NCI-H187 (cell line): ENCODE measurements at places on chromosomes 7 and 10.

GRCh38 chr10:112977426-112977898 is 27.4 kb downstream of the TCF7L2 start:
- peak; percentile 17 for DNase-seq

- no peak for DNase-seq
Observed at GRCh38 chr10:24866604-24867583, 85.5 kb downstream of the PRTFDC1 start.

GRCh38 chr7:113912876-113913275 is 5.9 kb downstream of the PPP1R3A start:
- DNase-seq, result no peak

DNA sequence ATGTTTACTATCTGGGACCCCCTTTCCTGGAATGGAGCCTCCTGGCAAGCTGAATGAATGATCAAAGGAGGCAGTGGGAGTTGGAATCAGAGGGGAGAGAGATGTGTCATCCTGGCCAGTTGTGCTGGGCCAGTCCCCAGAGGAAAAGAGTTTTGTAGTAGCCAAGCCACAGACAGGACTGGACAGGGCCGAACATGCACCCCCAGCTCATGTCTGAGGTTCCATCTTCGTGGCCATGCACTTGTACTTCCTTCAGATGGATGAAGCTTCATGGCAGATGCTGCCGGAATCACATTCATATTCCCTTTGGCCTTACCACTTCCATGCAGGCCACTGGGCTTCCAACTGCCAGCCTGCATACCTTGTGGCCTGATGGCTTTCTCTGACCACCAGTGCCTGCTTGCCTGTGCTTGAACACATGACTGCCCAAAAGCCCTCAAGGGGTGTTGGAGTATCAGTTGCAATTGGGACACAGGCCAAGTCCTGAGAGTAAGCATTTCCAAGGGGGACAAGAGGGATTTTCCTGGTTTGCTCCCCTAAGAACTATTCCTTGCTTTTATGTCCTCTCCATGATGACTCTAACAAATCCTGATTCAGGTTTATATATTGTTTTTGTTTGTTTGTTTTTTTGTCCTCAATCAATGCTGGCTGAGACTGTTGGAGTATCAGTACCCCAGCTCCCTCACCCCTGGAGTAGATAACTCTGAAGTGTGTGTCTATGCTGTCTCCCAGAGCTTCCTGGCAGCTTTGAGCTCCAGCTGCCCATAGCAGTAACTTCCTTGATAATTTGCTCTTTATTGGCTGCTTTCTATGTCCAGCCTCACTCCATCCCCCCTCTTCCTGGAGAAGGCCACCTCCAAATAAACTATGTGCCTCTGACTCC is 63.6 kb downstream of the TMEM130 start:
- no peak for DNase-seq

GRCh38 chr10:71714031-71714410 is 5.6 kb downstream of the C10orf105 start:
- DNase-seq, result no peak

- DNase-seq, result peak; percentile 86
Observed at GRCh38 chr7:127751490-127752448, 99.8 kb downstream of the SND1 start.

DNA sequence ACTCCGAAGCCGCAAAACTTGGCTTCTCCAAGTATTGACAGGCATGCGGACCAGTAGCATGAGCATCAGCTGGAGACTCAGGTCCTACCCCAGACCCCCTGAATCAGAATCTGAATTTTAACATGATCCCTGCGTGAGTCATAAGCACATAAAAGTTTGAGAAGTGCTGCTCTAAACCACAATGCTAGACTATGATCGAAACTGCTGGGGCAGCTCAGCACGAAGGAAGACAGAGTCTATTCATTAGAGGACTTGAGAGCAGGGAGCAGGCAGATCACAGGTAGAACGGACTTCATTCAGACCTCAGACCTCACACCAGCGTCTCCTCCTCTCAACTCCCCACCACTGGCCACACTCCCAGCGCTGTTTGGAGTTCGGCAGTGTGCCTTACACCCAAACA is 16.9 kb downstream of the CAMK2G start:
- DNase-seq, result no peak

DNA sequence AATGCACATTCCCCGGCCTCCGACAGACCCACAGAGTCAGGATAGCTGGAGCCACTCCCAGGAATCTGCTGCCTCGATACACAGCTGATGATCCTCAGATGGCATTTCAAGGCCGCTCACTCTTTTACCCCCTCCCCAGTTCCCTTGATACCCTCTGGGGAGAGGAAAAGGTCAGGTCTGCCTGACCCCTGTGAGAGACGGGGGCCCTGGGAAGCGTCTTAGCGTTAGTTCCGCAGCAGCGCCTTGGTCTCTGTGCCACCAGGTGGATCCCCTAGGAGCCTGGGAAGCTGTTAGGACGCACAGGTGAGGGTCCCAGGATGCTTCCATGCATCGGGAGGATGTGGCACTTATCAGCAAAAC is 420.5 kb upstream of the FOXK1 start:
- DNase-seq, result no peak

DNA sequence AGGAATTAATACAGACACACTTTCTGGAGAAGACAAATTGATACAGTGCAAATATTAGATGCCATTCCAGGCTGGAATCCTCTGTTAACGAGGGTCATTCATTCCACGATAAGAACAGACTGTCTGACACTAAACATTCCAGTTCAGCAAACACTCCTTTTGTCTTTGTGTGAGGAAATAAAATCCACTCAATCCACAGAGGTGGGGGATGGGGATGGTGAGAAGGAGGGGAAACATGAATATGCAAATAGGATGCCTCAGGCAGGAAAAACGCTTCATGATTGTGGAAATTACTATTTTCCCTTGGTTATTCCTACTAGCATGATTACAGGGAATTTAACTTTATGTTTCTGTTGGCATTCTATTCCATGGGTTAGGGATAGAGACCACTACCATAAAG is 196.9 kb upstream of the CDCA7L start:
- no peak for DNase-seq

GRCh38 chr10:80333983-80334382 is 22.6 kb downstream of the DYDC1 start:
- DNase-seq, result no peak

DNA sequence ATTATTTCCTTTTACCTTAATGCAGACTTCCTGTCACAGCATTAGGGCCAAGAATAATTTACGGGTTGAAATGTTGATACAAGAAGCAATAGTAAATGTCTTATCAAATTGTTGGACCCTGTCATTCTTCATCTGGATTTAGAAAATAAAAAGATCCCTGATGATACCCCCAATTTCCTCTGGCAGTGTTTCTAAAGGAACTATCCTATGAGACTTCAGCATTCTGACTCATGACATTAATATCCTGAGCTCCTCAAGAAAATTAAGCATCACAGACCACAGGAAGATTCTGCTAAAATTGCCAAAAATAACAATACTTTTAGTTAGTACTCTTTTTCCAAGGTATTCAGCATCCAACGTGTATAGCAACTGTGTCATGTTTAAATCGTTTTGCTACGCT is 490.5 kb upstream of the ANKRD30A start:
- no peak for DNase-seq

DNA sequence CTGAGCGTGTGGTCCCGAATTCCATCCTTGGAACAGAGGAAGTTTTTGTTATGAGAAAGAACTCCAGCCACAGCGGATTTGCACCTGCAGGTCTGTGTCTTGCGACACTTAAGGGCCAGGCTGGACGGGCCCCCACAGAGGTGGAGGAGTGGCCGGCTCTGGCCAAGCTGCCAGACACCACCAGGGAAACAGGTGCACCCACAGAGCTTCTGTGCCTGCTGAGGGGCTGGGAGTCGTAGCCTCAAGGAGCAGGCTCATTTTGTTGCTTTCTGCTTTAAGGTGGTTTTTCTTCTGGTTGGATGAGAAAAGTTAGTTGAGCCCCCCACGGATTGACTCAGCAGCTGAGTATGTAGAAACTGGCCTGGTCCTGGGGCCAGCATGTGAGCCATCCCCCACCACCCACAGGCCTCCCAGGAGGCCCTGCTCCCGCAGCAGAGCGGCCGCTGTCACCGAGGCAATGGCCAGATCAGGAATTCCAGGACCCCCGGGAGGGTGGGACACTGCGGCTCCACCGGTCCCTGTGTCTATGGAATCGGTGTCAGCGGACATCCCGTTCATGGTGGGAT is 41.9 kb downstream of the NKX6-2 start:
- no peak for DNase-seq

DNA sequence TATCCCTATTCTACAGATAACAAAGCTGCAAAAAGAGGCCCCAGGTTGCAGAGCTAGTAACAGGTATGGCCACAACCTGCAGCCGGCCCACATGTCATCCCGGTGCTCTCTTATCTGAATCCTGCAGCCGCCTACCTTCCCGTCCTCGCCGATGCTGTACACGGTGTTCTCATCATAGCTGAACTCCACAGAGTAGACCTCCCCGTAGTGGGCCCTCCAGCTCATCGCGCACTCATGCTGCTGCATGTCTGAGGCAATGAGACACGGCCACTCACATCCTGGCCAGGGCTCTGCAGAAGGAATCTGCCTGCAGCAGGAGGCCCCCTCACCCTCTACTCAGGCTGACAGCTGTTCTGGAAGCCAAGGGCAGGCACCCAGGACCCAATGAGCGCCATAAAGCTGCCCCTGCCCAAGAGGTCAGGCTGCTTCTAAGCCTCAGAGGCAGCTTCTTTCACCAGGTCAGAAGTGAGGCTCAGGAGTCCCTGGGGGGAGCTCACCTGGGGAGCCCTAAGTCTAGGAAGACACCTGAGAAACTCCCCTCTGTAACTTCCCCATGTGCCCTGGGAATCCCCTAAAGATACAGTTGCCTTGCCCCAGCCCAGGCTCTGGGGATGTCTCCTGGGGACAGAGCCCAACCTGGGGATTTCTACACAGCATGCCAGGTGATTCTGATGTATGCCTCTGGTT is 17.9 kb upstream of the CYREN start:
- DNase-seq, result no peak

DNA sequence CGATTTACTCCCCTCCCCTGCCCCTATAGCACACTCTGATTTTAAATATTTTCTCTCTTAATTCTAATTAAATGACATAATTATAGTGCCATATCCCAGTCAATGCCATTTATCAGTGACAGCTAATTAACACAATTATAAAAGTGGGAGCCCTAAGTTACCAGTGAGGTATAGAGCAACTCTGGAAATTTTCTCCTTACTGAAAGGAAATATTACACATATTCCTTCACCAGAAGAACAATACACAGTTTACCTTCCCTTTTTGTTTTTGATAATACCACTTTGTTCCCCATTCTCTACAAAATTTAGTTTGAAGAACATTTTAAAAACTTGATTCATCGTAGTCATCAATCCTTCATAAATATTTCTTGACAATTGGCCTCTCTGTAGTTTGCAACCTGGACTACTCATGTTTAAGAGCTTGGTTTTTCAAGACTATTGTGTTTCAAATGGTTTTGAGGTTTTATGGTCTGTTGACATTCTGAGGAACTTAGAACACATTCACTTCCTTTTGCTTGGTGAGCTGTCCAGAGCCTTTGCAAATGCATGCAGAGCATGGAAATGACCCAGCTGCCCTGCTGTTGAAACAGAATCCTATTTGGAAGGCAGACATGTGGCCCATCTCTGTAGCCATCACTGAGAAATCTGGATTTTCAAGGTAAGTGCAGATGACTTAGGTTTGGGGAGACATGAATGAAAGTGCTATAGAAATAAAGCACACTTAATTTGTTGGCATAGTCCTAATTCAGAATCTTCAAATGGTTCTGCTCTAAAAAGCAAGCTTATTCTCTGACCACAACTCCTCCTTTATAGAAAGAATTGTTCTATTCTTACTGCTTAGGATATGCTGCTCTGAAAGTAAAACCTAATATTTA is at the start of gene GPR141:
TSS of gene GPR141 (plus strand) at position 521 of the 875 bp plus-strand sequence. CDS start 56,628 bp downstream, outside the sequence.
- peak; percentile 36 for DNase-seq

GRCh38 chr10:92573091-92573797 is 649 bp downstream of the IDE start:
- no peak for DNase-seq

GRCh38 chr7:123637878-123638277 is 17.8 kb upstream of the LMOD2 start:
- DNase-seq, result no peak

- DNase-seq, result no peak
Observed at GRCh38 chr7:121369462-121369861, 26.6 kb downstream of the FAM3C start.

DNA sequence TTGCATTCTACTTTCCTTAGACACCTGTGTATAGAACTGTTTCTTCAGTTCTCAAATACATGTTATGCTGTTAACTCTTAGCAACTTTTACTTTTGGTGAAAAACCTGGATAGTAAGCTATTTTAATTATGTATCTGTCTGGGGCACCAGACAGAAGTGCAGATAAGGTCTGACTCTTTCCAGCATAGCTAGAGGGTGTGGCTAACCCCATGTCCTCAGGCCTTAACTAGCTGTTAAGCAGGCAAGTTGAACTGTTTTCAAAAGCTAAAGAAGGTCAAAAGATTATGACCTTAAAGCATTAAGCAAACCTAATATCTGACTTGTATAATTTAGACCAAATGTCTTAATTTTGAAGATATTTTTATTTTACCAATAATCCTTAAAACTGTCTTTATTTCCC is 45.1 kb upstream of the INHBA start:
- DNase-seq, result no peak

DNA sequence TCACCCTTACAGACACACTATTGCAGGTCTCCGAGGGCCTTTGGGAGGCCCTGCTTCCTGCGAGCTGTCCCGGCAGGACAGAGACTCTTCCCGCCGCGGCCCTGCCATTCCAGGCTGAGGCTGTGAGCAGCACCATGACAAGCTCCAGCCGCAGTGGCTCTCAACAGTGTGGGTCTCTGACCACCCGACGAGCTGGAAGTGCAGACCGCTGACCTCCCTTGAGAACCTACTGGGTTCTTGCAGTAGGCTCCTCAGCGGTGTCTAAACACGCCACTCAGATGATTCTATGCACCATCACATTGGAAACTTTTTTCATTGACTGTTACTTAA is 303.4 kb downstream of the WDR37 start:
- no peak for DNase-seq

GRCh38 chr10:19468413-19468812 is 347.8 kb upstream of the PLXDC2 start:
- no peak for DNase-seq

DNA sequence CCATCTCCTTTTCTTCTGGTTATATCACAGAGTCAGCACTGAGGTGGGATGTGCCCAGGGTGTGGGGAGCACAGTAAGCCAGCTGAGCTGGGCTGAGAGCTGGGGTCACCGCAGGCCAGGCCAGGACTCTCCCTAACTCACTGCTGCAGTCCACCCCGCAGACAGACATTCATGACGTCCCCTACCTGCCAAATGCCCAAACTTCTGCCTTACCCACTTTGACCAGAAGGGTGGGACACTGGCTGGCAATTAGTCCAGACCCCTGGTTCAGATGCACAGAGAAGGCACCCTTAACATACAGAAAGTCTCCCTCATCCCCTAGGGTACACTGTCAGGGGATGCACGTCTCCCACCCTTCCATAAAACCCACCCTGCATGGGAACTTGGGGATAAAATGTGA is 2.1 kb downstream of the DRGX start:
- no peak for DNase-seq
